ENCODE measurements at places on chromosomes 16 and 17.

DNA sequence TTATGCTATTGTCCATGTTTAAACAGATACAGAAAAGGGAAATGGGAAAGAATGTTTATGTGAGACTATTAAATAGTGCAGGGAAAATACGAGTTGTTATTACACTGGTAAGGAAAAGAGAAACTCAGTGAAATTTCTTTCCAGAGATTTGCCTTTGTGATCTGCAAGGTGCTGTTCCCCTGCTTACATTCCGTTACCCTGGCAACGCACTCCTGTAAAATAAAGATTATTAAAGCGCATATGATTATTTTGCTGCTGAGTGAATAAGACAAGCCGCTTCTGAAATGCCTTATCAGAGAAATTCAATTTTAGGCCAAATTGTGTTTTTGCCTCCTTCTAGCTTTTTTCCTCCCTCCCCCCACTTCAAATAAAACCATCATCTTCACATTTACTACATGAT is 328.6 kb upstream of the PMFBP1 start:
- DNase-seq = no peak

DNA sequence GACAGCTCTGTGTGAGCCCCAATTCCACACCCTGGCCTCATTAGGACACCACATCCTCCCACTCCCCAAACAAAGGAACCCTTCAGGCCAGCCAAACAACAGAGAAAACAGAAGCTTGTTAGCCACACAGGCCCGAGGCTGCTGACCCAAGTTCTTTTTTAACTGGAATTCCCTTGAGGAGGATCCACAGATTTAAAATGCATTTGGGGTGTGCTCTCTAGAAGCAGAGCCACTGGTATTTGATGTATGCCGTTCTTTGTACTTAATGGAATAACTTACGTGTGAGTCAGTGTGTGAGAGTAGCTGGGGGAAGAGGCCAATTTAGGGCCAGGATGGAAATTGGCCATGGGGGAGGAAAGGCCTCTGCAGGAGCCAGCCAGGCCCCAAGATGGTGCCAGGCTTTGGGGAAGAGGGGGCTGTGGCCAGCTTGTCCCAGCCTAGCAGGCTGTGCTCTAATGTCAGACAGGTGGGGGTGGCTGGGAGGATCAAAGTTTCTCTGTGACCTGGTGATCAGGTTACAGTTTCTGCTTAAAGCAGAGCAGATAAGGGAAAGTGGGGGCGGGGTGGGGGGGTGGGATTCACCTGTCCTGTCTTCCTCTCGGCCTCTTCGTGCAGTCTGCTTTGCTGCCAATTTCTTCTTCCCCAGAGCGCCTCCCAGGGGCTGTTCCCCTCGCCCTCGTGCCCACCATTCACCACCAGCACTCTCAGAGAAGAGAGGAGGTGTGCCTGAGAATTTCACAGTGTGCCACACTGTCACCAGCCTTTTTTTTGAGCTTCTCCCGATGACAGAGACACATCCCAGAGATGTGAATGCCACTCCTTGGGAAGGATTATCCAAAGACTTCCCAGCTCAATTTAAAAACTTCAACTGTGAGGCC is 50.8 kb downstream of the TOM1L2 start:
- no peak for DNase-seq

DNA sequence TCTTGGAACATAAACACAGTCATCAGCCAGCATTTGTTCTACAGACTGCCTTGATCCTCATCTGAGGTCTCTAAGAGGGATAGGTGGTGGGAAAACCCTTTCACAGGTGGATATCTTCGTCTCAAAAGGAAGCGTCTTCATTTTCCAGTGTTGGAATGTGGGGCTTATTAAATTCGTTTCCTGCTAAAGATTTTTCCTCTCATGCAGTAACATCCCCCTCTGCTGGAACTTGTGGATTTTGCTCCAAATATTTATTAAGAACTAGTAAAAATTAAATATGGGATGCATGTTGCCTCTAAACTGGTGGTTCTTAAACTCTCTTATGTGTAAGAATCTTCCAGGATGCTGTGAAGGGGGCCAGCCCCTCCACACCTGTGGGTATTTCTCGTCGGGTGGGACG is 20.1 kb upstream of the MLYCD start:
- no peak for DNase-seq

DNA sequence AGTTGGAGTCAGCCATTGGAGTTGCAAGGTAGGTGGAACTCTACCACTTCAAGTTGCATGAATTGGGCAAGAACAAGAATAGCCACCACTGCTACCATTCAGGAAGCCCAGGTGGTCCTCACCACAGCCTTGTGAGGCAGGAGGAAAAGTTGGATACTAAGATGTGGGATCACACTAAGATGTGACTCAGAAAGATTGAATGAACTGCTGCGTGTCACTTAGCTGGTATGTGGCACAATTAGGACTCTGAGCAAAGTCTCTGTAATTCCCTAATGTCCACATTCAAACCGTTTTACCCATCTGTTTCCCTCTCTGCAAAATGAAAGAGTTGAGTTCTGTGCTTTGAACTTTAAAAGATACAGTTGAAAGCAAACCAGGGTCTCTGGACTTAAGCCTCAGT is 44.7 kb upstream of the HS3ST3A1 start:
- no peak for DNase-seq
